Left ventricle myocardium superior (tissue), 1 donor: ENCODE measurements at places on chromosomes 6 and 20. TPM values are rescaled to one million over a fixed set of nuclear protein-coding genes. Genes with fewer than 3 reads are reported as not detected.
A peak's percentile ranks its signal among the peaks of the same experiment; 100 is the strongest.

The SLC32A1 gene
- total RNA-seq: not detected

DNA sequence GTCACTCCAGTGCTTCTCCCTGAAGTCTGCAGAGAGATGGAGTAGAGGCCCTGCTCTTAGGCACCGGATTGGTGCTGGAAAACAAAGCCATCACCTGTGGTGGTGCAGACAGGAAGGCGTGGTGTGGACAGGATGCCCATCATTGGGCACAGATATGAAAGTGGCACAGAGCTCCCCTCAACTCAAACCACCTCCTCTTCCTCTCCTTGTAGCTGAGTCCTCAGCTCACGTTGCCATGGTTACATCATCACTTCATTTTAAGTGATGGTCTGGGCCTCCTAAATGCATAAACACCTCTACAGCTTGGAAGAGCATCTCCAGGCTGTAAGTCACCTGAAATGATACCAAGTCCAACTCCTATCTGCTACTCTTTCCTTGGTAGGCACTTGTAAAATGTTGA lies 8.0 kb upstream of the RTF2 start:
- DNase-seq: no peak

DNA sequence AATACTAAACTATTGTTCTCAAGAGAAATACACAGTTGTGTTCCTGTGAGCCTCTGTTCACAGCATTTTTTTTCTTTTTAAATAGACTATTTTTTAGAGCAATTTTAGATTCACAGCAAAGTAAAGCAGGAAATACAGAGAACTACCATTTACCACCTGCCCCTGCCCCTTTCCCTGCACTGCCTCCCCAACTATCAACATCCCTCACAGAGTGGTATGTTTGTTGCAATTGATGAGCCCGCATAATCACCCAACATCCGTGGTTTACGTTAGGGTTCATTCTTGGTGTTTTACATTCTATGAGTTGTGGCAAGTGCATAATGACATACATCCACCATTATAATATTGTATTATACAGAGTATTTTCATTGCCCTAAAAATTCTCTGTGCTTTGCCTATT lies 71.6 kb upstream of the TNFAIP3 start:
- DNase-seq: no peak

GRCh38 chr6:38459291-38459690 lies 180.4 kb downstream of the BTBD9 start:
- DNase-seq: no peak

- DNase-seq: peak; percentile 38
Observed at GRCh38 chr6:137341681-137342195, 122.6 kb upstream of the IFNGR1 start.

- no peak for DNase-seq
Observed at GRCh38 chr6:72683797-72684196, 61.9 kb downstream of the KCNQ5 start.

DNA sequence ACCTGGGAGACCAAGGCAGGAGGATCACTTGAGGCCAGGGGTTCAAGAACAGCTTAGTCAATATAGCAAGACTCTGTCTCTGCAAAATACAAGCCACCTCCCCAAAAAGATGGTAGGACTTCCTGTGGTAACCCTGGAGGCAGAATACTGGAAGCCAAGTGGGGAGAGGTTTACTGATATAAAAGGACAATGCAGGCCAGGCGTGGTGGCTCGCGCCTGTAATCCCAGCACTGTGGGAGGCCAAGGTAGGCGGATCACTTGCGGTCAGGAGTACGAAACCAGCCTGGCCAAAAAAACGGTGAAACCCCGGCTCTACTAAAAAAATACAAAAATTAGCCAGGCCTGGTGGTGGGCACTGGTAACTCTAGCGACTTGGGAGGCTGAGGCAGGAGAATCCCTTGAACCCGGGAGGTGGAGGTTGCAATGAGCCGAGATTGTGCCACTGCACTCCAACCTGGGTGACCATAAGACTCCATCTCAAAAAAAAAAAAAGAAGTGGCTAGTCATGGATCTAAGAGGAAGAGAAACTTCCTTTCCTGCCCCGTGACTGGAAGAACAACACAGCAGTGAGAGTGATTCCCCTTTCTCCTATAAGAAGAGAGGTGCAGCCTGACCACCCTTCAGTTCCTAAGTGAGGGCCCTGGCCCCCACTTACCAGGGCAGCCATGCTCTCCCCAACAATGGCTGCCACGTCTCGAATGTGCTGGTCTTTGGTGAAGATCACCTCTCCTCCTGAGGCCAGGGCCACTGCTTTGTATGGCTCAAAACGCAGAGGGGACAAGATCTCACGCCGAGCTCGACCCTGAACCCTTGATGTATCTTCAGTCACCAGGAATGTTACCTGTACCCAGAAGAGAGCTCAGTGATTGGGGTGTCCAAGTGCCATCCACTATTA lies 6.2 kb downstream of the SAPCD1 start:
- DNase-seq: no peak

The ESR1 gene
- total RNA-seq: 1.3 TPM

DNA sequence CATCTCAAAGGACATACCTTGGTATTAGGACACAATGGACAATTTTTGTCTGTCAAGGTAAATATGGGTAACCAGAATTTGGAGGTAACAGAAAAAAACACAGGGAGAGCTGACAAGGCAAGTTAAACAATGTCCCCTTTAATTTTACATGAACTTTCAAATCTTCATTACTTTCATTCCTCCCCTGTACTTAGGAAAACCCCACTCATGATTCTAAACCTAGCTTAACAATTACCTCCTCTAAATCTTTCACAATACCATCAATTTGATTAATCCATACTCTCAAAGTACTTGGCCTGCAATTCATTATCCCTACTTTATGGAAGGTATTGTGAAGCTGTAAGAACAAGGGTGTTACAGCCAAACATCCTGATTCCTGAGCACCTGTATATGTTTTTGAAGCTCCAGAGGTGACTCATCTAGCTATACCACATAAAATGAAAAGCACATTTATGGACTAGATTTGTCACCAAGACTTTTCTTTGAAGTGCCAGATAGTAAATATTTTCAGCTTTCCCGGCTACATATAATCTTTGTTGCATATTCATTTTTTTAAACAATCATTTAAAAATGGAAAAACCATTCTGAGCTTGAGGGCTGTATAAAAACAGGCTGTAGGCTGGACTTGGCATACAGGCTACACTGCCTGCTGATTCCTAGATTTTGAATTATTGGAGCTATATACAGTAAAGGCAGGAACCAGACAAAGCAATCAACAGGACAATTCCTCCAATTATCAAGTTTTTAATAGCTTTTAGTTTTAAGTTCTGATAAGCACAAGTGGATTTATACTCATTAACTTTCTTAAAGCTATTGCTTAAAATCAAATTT lies 22.9 kb downstream of the DEK start:
- DNase-seq: no peak

The TCF15 gene
- total RNA-seq: 11.8 TPM

The PDE7B gene
- total RNA-seq: 24.5 TPM

DNA sequence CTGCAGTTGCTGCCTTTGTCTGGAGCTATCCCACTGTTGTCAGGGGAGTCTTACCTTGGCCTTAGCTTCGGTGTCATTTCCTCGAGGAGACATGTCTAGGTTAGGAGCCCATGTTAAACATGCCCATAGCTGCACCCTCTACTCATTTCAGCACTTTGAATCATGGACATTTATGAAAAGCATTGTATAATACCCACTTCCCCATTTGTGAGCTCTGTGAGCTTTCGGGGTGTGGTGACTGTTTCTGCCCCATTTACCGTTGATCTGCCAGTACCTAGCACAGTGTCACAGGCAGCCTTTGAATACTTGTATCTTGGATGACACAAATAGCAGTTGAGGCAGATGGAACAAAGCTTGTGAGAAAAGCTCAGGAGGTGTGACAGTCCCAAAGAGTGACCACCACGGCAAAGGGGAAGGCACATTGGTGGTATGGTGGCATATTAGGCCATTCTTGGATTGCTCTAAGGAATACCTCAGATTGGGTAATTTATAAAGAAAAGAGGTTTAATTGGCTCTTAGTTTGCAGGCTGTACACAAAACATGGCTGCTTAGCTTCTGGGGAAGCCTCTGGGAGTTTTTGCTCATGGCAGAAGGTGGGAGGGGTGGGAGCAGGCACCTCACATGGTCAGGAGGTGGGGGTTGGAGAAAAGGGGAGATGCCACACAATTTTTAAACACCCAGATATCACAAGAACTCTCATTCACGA lies 42.0 kb downstream of the JARID2 start:
- DNase-seq: no peak

The OPRL1 gene
- 0.27 TPM for total RNA-seq

The RBPJL gene
- total RNA-seq: not detected

DNA sequence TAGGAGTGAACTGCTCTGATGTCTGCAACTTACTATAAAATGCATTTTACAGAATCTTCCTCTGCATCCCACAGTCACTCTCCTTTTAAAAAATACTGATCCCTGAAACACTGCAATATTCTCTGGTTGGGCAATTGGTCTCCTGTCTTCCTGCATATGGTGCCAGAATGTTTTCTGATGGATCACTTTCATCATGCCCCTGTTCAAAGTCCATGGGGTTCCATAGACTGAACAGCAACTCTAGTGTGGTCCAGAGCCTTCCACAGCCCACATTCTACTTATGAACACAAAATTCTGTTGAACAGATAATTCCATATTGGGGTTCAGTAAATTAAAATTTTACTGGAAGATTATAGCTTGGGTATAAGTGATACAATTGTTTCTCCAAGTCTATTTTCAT lies 11.0 kb downstream of the GSTA2 start:
- DNase-seq: no peak

The FRS3 gene
- 5.2 TPM for total RNA-seq
